Ecto neural progenitor cell (in vitro differentiated cells): ENCODE measurements at places on chromosomes 3 and 15.

DNA sequence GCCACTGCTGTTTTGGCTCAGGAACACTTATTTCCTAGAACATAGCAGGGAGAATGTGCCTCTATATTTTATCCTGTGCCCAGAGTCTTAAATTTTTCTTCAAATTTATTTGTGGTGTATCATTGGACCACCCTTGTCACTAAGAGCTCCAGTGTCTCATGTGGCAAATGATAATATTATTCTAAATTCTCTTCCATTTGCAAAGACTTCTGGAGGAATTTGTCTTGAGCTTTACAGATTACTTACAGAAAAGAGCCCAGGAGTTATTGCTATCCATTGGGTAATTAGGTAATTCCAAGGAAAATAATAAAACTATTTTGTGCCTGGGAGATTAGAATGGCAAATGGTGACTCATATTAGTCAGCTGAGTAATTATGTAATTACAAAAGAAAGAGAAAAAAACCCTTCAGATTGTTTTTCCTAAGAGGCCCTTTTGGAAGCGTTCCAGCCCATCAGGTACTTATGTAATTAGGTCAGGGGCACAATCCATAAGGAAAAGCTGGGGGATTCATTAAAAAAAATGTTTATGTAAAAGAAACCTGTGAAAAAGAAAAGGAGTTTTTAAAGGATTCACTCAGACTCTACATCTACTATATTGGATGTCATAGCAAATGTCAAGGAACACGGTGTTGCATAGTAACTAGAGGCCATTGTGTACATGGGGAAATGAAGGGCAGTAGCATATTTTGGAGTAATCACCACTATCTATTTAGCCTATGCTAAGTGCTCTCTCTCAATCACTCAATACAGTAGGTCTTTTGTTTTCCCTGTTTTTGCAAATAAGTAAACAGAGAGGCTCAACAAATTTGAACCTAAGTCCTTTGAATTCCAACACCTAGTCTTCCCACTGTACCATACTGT lies 380.9 kb upstream of the RARB start:
- DNase-seq: no peak

DNA sequence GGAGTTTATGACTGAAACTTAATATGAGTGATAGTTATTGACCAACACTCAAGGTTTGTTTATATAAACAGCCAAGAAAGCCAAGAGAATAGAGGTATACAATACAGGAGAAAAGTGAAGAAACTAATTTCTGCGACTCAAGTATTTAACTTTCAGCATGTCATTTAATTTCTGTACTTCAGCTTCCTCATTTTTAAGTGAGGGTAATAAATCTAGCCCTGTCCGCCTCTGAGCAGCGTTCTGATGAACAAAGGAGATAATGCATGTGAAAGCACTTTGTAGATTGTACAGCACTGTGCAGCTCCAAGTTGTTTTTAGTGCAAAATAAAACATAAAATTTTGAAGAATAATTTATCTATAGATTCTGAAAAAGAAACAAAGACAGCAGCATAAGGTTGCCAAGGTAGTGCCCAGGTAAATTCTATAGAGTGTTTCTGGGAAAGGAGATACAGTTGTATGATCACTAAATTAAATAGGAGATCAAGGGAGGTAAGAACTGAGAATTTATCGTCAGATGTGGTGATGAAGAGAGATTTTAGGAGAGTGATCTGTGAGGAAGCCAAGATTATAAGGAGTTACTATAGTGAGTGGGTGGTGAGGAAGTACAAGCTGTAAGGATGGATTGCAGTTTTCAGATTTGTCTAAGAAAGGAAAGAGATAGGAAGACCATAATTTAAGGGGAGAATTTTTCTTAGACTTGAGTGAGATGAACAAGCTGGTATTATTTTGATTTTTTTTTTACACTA lies 71.3 kb downstream of the RASA2 start:
- no peak for DNase-seq

GRCh38 chr3:55490276-55490913 lies 3.3 kb upstream of the WNT5A start:
- DNase-seq: no peak

GRCh38 chr15:60591496-60592370 lies 112.8 kb upstream of the ICE2 start:
- peak; percentile 75 for DNase-seq

- no peak for DNase-seq
Observed at GRCh38 chr3:55105647-55106046, 177.8 kb upstream of the LRTM1 start.

- no peak for DNase-seq
Observed at GRCh38 chr3:69791106-69791505, 51.8 kb downstream of the MITF start.

GRCh38 chr3:46293991-46294833 lies 52.0 kb downstream of the CCR3 start:
- DNase-seq: no peak

GRCh38 chr15:73584699-73585420 lies 48.3 kb downstream of the NPTN start:
- DNase-seq: no peak

DNA sequence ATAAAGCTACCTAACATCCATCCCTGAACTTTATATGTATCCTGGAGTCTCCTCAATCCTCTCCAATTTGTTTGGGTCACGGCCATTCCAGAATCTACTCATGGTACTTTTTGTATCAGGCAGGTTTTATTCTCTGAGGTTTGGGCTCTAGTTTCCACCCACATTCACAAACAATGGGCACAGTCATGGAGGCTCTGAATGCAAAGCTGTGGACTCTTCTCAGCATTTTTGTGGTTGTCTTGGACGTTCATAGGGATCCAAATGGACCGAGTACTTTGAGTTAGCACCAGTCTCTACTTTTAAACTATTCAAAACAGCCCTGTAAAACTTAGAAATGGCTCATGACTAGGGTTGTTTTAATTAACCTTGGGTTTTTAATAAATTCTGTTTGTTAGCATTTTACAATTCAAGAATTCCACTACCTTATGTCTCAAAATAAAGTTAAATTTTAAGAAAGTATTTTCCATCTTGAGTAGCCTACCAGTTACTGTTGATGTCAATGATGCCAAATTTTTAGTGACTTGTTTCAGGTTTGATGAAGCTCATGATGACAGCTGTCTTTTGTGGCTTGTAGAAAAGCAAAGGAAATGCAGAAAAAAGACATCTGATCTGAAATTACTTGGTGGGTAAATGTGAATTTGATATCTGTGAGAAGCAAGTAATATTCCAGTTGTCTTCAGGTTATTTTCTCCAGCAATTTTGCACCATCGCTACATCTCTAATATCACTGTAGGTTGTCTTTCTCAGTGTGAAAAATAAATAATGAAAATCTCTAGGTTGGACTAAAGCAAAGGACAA lies 275.7 kb upstream of the THBS1 start:
- DNase-seq: no peak

DNA sequence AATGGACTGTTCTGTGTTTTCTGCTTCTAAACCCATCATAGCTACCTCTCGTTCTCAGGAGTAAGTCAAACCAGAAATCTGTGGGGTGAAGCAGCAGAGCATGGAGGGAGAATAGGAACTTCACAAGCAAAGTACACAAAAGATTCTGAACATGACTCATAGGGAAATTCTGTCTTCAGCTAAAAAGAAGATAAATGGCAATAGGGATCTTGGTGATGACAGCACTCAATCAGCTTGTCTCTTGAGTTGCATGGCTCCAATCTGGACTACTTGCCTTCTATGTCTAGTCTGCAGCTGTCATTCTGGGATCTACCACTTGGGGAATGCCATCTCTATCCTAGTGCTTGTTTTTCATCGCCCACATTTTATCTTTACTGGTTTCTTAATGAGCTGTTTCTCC lies 13.5 kb upstream of the GRAMD1C start:
- DNase-seq: no peak

- DNase-seq: no peak
Observed at GRCh38 chr15:40618023-40618422, 24.0 kb downstream of the KNL1 start.

GRCh38 chr15:62745621-62746225 lies 296.8 kb upstream of the TPM1 start:
- DNase-seq: no peak

DNA sequence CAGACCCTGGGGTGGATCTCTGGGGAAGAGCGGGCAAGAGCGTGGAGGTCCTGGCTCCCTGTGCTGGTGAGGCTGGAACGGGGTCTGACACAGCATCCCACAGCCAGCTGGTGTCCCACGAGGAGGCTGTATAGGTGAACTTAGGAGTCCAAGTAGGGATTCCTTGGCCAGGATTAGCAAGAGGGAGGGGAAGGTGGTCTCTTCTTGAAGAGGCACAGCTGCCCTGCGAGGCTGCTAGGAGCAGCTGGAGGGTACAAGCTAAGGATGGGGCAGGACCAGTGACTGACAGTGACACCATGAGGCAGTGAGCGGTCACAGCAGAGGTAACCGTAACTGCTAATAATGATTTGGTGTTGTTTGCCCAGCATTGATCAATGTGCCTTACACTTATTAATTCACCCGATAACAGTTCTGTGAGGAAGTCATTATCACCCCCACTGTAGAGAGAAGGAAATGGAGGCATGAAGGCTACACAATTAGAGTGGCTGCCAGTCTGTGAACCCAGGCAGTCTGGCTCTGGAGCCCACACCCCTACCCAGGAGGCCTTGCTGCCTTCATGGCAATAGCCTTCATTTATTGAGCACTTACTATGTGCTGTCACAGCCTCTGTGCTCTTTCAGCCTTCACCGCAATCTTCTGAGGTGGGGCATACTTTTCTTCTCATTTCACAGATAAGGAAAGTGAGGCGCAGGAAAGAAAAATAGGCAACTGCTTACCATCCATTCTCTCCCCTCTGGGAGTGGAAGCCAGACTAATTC lies 59.4 kb downstream of the TMEM44 start:
- DNase-seq: peak; percentile 62

DNA sequence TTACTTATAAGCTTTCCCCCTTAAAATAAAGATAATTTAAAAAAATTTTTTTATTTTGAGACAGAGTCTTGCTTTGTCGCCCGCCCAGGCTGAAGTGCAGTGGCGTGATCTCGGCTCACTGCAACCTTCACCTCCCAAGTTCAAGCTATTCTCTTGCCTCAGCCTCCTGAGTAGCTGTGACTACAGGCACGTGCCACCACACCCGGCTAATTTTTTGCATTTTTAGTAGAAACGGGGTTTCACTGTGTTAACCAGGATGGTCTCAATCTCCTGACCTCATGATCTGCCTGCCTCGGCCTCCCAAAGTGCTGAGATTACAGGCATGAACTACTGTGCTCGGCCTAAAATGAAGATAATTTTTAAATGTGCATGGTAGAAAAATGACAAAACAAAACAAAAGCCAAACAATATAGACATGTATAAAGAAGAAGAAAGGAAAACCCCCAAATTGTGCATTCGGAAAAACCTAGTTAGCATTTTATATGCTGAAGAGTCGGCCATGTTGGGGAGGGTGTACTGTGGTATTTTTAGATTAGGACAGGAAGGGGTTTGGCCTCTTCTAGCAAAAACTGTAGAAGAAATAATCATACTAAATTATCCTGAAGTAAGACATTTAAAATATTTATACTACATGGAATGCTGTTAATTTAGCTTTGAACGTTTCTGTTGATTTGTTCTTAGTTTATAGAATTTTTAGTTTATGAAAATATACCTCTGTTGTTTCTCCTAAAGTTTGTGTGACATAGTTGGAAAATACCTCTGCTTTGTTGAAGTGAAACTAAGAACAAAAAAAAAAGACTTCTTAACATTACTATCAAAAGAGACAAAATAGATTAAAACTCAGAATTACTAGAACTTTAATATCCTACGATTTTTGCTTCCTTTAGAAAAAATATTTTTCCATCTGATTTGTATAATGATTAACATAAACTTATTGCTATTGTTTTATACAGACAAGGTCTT lies 7.4 kb downstream of the APPL1 start:
- no peak for DNase-seq

- no peak for DNase-seq
Observed at GRCh38 chr3:159593927-159594605, 394.6 kb upstream of the IL12A start.

DNA sequence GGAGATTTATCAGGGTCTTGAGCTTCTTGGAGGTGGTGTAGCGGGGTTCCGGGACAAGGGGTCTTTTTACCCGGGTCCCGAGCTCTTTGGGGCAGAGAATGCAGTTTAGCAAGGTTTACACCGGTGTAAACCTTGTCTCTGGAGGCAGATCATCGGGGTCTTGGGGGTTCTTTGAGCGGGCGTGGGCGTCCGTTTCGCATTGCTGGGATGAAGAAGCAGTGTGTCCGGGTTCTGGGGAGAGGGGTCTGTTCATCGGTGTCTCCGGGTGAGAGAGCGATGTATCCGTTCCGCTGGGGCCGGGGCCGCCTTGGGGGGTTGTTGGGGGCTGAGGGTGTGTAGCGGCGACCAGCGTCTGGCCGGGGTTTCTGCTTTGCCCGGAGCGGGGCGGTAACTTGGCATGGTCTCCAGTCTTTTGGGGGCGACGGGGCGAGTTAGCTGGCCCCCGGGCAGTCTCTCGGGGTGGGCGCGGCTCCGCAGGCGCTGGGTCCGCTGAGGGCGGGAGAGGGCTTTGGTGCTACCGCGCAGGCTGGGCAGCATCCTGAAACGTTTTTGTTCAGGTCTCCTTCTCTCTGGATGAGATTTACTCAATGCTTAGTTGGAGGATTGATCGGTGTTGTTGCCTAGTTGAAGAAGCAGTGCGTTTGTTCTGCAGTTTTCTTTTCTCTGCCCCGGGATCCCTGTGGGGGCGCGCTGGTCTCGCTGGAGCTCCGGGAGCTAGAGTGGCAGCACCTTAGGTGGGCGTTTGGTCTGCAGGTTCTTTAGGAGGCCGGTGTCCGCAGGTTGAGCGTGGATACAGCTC lies 843 bp downstream of the GLCE start:
- peak; percentile 69 for DNase-seq

GRCh38 chr15:57762302-57762701 lies 55.8 kb downstream of the POLR2M start:
- DNase-seq: no peak

- DNase-seq: no peak
Observed at GRCh38 chr3:140756240-140757016, 78.6 kb downstream of the TRIM42 start.

GRCh38 chr15:55394694-55395093 lies 13.5 kb downstream of the CCPG1 start:
- no peak for DNase-seq

DNA sequence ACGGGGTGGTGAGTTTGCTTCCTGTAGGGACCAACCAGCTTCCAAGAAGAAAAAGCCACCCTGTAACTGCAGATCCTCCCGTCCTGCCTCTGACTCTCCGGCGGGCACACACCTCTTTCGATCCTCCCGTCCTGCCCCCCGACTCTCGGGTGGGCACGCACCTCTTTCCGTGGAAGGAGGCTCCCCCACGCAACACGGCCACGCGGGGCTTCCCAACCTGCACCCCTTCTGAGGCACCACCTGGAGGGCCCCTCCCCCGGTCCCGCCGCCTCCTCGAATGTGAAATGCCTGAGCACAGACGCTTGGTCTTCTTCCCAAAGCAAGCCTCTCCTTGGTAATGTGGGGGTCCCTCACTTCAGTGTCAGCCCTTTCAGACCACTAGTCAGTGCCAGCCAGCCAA lies 7.3 kb downstream of the ADAMTS17 start:
- no peak for DNase-seq
